Kidney epithelial cell (primary cell): ENCODE measurements at places on chromosomes 1 and 21. TPM values are rescaled to one million over a fixed set of nuclear protein-coding genes. Genes with fewer than 3 reads are reported as not detected.

Gene PCAT6
- total RNA-seq: 0.48 TPM in 1 of 2 replicates, not detected in the other

Gene BECN2
- total RNA-seq: not detected in 2 replicates

Gene DCDC2B
- not detected in 2 replicates for total RNA-seq

Gene SLC25A34
- 0.25 and 0.34 TPM in 2 replicates for total RNA-seq

Gene TMEM240
- total RNA-seq: 2.8 and 3.9 TPM in 2 replicates

Gene LAMC1
- total RNA-seq: 172 and 207 TPM in 2 replicates

Gene FCN3
- total RNA-seq: 0.14 TPM in 1 of 2 replicates, not detected in the other

Gene KCNE2
- not detected in 2 replicates for total RNA-seq
